Glutamatergic neuron (in vitro differentiated cells): ENCODE measurements at places on chromosomes 2 and 18. TPM values are rescaled to one million over a fixed set of nuclear protein-coding genes. Genes with fewer than 3 reads are reported as not detected.

Gene C2orf72
- 0.42 TPM for total RNA-seq

Gene TTN
- total RNA-seq: 0.34 TPM

Gene KLHL41
- total RNA-seq: not detected

Gene PCARE
- 0.66 TPM for total RNA-seq

Gene HOXD13
- total RNA-seq: 0.17 TPM

Gene FBXO41
- total RNA-seq: 14.0 TPM

Gene CCDC121
- 5.3 TPM for total RNA-seq

Gene KCNS3
- total RNA-seq: 5.5 TPM

Gene INO80C
- 38.7 TPM for total RNA-seq

Gene KCNK3
- total RNA-seq: 21.7 TPM

Gene WNT10A
- 0.17 TPM for total RNA-seq

Gene PDE11A
- 0.27 TPM for total RNA-seq

Gene AOX1
- 0.32 TPM for total RNA-seq

Gene ZBTB7C
- 10.6 TPM for total RNA-seq

Gene RAX
- total RNA-seq: not detected

Gene C2orf78
- total RNA-seq: not detected

Gene CPO
- total RNA-seq: not detected

Gene REG1B
- total RNA-seq: not detected

Gene CRYGC
- total RNA-seq: not detected

Gene ECEL1
- 2.3 TPM for total RNA-seq

Gene ZRANB3
- total RNA-seq: 10.7 TPM

Gene SAG
- total RNA-seq: not detected

Gene CIB4
- not detected for total RNA-seq

Gene HOXD8
- 0.27 TPM for total RNA-seq

Gene SMYD1
- total RNA-seq: 0.25 TPM

Gene MBP
- total RNA-seq: 82.6 TPM

Gene DLX1
- 0.61 TPM for total RNA-seq

Gene CFAP65
- total RNA-seq: 1.1 TPM

Gene CCBE1
- total RNA-seq: 0.81 TPM

Gene RAB6C
- 0.25 TPM for total RNA-seq

Gene PROM2
- 5.4 TPM for total RNA-seq

Gene SPATS2L
- total RNA-seq: 45.5 TPM

Gene AQP12B
- not detected for total RNA-seq

Gene SULT1C2
- not detected for total RNA-seq

Gene RNU2-63P
- 8.2 TPM for total RNA-seq

Gene RAB27B
- total RNA-seq: not detected

Gene IL36A
- total RNA-seq: not detected

Gene AFG3L2
- 46.7 TPM for total RNA-seq

Gene MAP2
- 177 TPM for total RNA-seq

Gene IL37
- not detected for total RNA-seq

Gene CRYGA
- not detected for total RNA-seq

Gene SP100
- not detected for total RNA-seq

Gene LRP1B
- total RNA-seq: 28.7 TPM

Gene ACOXL
- 1.4 TPM for total RNA-seq

Gene NEB
- total RNA-seq: 0.59 TPM

Gene KATNAL2
- 2.4 TPM for total RNA-seq
